Midbrain (tissue), 1 donor: ENCODE measurements at places on chromosomes 3 and 15.

DNA sequence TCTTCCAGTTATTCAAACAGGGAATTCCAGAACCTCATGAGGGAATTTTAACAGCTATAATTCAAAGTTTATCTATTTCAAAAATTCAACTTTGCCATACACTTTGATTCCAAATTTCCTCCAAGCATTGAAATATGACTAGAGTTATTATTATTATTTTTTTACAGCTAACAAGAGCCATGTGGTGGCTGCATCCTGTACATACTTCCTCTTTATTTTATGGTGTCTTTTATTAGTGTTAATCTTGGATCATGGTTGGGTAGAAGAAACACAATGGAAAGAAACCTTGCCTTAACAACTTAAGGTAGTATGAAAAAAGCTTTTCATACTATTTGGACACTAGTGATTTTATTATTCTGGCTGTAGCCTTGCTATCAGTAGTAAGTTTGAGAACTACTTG is 52.7 kb downstream of the TFG start:
- no peak for DNase-seq

DNA sequence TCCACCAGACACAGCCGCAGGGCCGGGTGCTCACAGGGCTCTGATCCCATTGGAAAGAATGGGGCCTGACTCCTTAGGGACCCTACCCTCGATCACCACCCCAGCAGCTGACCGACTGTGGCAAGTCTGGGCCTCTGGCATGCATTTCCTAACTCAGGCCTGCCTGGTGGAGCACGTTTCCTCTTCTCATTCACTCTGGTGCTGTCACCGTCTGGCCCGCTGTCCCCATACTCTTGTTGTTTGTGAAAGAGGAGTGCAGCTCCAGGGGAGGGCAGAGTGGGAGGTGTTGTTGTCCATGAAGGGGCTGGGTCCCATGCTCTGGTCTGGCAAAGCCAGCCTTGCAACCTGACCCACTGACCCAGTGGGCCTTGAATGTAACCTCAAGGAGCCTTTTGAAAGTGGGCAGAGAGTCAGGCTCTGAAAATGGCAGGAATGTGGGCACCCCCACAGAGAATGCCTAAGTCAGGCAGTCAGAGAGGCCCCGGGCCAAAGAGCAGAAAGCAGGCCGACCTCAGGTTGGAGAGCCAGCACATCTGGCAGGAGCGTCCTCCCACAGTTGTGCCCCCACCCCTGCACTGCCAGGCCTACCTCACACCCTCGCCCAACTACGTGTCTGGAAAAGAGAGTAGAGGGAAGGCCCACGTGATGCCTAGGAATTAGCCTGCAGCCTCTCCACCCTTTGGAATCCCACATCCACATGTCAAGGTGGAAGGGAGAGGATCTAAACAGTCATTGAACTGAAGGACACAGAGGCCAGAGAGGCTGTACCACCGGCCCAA is 10.9 kb downstream of the SEMA7A start:
- peak; percentile 52 for DNase-seq

DNA sequence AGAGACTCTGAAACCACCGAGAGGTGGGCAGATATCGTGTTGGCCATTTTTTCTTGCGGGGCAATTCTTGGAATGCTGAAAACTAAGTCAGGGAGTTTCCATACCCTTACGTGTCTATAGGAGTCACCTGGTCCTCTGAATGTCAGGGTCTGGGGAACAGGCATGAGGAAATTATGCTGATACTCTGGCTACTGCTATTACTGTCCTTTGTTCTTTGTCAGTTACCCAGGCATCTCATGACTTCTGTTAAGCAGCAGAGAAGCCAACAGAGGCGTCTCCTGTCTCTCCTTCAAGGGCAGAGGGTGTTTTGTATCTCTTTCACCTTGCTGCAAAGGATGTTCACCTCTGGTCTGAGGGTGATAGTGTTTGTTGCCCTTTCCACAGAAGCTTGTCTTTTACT is 559.5 kb upstream of the CCDC54 start:
- DNase-seq, result no peak

GRCh38 chr3:185152410-185153170 is at the start of gene C3orf70:
Gene C3orf70 (minus strand): TSS chr3:185153060. CDS start chr3:185152823, 237 bp downstream.
- DNase-seq, result peak; percentile 79

DNA sequence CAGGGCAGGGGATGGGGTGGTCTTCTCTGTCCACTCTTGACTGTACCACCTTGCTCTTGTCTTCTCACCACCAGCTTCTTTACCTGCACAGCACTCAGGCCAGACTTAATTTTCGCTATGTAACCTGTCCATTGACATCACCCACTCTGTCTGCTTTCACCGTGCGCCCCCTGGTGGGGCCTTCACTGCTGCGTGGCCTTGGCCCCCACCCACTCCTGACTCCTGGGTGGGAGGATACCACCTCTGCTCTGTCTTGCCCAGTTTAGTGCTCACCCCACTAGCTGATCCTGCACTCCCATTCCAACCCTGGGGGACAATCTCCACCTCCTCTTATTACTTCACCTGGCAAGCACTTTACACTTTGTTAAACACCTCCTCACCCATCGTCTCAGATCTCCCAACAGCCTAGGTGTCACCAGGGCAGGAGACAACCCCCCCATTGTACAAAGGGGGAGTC is 17.7 kb downstream of the PTH1R start:
- peak; percentile 15 for DNase-seq

DNA sequence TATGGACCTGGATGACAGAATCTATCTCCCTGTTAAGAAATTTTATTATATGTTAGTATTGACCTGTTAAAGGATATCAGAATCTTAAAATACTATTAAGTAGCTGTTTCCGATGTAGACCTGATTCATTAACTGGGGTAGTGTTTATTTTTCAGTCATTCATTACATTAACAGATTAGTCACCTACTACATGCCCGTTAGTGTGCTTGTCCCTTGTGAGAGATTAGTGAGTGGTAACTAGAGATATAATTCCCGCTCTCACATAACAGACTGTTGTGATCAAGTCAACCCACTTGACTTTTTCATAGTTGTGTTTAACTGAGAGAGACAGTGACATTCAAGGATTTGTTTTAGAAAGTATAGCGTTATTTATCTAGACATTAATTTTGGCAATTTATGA is 166.8 kb downstream of the TCF12 start:
- no peak for DNase-seq

GRCh38 chr15:70376031-70376928 is 278.6 kb upstream of the TLE3 start:
- DNase-seq, result no peak

DNA sequence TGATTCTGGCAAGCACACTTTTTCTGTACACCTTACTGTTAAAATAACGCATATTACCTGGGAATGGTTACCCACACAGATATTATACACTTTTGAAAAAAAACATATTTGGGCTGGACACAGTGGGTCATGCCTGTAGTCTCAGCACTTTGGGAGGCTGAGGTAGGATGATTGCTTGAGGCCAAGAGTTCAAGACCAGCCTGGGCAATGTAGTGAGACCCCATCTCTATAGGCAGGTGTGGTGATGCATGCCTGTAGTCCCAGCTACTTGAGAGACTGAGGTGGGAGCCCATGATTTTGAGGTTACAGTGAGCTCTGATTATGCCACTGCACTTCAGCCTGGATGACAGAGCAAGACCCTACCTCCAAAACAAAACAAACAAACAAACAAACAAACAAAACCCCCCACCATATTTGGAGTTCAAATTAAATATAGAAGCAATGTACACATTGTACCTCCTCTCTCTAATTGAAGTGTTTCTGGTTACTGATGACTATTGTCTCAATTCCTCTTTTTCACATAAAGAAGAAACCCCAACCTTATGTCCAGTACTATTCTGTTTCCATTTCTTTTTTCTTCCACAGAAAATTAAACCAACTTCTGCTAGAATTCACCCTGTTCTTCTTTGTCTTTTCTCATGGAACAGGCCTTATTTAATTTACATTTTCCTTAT is 152.6 kb upstream of the UMPS start:
- no peak for DNase-seq

DNA sequence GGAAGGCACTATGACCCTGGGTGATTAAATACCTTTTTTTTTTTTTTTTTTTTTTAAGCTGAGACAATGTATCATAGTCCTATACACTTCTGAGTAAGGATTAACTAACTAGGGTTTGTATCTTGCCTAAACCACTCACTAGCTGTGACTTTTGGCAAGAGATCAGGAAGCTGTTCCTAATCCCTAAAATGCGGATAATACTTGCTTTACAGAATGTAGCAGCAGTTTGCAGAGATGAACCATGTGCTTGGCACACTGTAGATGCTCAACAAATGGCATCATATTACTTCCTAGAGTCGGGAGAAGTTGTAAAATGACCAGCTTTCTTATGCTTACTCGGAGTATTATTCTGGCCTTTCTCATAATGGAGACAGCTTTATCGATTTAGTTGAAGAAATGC is 25.6 kb upstream of the PYGO1 start:
- DNase-seq, result no peak

GRCh38 chr3:197064771-197065170 is 35.2 kb upstream of the MELTF start:
- DNase-seq, result no peak

- DNase-seq, result no peak
Observed at GRCh38 chr3:62361824-62362223, 11.5 kb downstream of the FEZF2 start.

- no peak for DNase-seq
Observed at GRCh38 chr3:43707998-43708397, 17.3 kb downstream of the ABHD5 start.

GRCh38 chr3:34102288-34102687 is 303.9 kb downstream of the PDCD6IP start:
- no peak for DNase-seq

DNA sequence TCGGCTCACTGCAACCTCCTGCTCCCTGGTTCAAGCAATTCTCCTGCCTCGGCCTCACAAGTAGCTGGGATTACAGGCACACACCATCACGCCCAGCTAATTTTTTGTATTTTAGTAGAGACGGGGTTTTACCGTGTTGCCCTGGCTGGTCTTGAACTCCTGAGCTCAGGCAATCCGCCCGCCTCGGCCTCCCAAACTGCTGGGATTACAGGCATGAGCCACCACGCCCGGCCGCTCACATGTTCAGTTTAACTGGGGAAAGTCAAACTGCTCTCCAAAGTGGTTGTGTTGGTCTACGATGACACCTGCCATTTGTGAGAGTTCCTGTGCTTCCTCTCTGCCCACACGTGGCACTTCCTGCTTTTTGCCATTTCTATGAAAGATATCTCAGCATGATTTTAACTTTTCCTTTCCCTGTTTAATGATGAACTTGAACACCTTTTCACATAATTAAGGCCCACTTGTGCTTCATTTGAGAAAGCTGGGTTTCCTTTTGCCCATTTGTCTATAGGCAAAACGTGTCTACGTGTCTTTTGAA is 877 bp upstream of the GP5 start:
- DNase-seq, result no peak

DNA sequence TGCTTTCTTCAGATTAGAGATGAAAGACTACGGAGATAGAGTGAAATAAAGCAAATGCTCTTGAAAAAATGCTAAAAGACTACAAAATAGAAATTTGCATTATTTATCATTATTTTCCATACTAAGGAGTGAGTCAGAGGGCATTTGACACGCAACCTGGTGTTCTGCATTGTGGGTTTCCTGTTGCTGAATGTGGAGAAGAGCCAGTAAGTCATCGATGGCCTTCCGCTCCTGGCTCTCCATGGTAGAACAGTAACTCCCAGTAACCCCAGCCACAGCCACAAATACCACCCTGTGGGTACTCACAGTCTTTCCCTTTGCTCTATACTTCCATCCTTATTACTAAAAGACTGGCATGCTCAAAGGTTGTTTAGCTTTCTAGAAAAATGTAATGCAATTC is 61.5 kb downstream of the CGGBP1 start:
- no peak for DNase-seq

GRCh38 chr3:190101320-190102011 is 19.2 kb downstream of the P3H2 start:
- peak; percentile 37 for DNase-seq

DNA sequence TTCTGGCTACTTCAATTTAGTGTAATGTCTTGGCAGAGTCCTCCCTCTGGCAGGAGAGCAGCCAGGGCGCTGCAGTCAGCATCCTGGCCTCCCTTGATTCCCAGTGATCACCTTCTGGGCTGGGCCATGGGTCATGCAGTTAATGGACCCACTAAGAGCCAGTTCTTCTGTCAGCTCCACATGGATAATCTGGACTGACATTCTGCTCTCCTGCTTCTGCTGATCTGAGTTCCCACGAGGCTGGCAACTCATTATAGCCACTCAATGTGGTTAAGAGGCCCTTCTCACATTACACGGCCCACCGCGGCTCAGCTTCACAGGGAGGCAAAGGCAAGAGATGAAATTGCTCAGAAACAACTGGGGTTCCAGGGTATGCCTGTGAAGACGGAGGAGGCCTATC is 94.0 kb downstream of the WDR76 start:
- no peak for DNase-seq

DNA sequence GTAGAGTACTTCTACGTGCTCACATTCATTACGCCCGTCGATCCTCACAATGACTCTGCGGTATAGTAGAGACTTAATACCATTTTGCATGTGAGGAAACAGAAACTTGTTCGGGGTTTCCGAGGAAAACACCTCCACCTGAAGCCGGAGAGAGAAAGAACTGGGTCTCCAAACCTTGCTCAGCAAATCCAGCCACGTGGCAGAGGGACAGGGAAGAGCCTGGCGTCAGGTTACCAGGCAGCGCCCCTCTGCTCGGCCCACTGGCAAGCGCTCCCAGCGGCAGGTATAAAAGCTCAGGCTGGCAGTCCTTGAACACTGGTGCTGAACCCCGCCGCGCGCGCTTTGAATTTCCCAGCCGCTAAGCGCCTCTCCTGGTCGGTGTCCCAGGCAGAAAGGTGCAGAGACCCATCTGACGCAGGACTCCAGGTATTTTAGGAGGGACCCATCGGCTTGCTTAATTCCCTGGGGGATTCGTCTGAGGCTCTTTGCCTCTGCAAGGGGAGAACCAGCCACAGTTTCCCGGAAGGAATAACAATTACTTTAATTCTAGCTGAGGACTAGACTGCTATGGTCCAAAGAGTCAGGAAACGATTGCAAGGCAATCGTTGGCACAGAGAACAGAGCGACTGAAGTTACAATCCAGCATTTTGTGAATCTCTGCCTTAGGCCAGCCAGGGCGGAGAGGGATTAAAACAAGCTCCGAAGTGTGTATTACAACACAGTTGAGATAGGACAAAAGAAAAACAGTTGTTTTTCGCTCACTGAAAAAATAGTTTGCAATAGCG is at the start of gene C2CD4A:
Gene C2CD4A (plus strand): TSS at position 315 of the 785 bp plus-strand sequence. CDS start 637 bp downstream, outside the sequence.
- DNase-seq, result no peak

DNA sequence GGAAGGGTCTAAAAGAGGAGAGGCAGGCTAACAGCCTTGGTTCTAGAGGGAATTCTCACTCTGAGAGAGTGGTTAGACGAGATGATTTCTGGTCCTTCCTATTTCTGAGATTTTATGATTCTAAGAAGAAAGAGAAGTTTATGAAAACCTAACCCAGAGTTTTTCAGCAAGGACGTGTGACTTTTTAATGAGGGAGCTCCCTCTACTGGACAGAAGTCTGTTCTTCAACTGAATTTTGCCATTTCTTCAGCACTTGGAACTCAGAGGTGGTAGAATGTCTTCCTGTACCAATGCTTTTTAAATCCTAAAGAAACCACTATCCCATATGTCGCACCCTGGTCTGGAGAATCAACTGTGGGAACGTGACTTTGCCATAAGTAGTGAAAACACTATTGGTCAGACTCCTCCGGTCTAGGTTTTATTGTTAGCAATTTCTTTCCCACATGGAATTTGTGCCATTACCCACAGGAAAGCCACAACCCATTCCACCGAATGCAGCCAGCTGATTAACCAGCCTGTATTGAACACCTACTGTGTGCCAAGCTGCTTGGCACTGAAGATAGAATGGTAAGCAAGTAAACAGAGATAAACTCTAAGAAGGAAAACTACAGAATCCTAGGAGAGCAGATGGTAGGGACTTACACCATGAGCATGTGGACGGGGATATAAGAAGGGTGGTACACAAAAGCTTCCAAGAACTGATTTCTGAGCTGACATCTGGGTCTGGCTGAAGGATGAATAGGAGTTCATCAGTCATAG is 199.5 kb upstream of the LMCD1 start:
- peak; percentile 53 for DNase-seq
